ENCODE measurements at places on chromosomes 6 and 20.

DNA sequence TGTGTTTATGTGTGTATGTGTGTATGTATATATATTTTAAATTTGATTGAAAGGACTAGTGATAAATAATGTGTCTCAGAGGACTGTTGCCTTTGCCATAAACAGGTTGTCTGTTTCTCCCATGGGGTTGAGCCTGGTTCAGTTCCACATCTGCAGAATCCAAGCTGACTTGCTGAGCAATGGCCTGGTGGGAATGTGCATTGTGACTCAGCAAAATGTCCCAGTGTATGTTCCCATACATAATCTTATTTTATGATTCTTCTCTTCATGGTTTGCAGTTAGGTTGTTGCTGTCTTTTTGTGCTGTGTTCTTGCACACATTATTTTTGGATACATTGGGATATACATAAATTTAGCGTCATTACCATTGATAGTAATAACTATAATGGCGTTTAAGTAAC lies 115.6 kb upstream of the SLC24A3 start:
- DNase-seq: no peak

- DNase-seq: no peak
Measured at GRCh38 chr6:32807020-32807580, 9.7 kb downstream of the HLA-DOB start.

GRCh38 chr6:168844821-168845609 lies 404.0 kb downstream of the SMOC2 start:
- DNase-seq: no peak

- DNase-seq: no peak
Measured at GRCh38 chr6:53928641-53929040, 133.8 kb downstream of the LRRC1 start.

DNA sequence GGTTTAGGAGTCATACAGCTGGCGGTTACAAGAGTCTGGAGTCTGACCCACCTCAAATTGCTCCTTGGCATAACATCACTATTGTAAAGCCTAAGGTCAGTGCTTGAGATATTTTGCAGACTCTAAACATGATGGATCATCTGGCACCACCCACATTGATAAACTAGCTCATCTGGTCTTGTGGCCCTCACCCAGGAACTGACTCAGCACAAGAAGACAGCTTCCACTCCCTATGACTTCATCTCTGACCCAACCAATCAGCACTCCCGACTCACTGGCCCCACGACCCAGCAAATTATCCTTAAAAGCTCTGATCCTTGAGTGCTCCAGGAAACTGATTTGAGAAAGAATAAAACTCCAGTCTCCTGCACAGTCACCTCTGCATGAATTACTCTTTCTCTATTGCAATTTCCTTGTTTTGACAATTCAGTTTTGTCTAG lies 115.9 kb downstream of the CD24 start:
- no peak for DNase-seq

DNA sequence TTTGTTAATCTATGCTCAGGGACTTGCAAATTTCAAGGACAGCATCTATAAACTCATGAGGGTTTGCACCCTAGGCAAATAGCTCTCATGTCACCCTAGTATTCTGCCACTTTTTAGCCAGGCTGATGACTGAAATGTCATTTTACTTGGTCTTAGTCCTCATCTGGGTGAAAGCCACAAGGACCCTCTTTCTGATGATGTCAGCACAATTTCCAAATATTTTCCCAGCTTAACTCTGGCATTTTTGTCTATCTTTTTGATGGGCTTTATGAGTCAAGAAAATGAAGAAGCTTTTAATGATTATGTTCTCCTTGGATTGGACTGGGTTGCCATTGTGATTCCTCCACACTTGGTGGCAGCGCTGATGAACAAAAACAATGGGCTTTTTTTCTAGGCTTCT lies 420.1 kb upstream of the BTBD3 start:
- DNase-seq: no peak

GRCh38 chr20:48051794-48052474 lies 266.7 kb upstream of the SULF2 start:
- DNase-seq: peak; percentile 64

- no peak for DNase-seq
Measured at GRCh38 chr20:52200870-52201269, 9.3 kb upstream of the ZFP64 start.

DNA sequence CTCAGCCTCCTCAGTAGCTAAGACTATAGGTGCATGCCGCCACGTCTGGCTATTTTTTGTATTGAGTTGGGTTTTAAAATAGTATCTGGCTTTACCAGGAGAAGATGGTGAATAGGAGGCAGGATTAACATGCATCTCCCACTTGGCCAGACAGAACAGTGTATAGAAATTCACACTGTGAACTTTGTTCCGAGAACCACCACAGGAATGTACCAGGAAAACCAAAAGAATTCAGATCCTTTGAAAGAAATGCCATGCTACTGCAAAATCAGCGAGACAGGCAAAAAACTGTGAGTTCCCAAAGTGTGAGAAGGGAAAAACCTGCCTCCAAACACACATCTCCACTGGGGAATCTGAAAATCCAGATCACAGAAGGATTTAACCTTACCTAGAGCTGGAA lies 327.6 kb downstream of the NKAIN2 start:
- no peak for DNase-seq

GRCh38 chr20:63132715-63133471 lies 83.0 kb downstream of the YTHDF1 start:
- DNase-seq: no peak
